ENCODE measurements at places on chromosomes 5 and 9.
A peak's percentile ranks its signal among the peaks of the same experiment; 100 is the strongest.

DNA sequence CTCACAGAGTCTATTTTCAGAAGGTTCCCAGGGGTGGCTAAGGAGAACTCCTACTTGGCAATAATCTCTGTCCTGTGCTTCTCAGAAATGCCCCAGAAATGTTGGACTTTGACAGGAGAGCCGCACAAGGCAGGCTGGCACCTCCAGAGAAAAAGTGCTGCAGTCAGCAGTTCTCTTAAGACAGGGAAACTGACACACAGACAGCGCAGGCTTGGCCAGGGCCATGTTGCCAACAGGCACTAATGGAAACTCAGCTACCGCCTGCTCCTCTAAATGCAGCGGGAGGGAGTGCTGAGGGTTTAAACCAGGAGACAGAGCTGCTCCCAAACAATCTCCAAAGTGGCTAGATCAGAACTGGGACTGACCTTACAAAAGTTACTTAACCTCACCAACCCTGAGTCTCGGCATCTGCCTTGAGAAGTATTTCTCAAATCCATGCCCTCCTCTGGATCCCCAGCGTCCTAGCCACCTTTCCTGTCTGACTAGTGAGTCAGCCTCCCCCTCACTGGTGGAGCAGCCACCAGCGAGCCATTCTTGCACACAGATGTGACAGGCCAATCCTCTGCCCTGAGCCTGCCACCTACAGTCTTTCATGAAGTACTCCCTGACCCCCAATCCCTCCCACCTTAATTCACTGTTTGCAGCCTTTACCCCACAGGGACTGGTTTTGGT is 186.4 kb downstream of the CDK5RAP2 start:
- no peak for DNase-seq

GRCh38 chr5:169430671-169431070 is 129.7 kb upstream of the SLIT3 start:
- no peak for DNase-seq

DNA sequence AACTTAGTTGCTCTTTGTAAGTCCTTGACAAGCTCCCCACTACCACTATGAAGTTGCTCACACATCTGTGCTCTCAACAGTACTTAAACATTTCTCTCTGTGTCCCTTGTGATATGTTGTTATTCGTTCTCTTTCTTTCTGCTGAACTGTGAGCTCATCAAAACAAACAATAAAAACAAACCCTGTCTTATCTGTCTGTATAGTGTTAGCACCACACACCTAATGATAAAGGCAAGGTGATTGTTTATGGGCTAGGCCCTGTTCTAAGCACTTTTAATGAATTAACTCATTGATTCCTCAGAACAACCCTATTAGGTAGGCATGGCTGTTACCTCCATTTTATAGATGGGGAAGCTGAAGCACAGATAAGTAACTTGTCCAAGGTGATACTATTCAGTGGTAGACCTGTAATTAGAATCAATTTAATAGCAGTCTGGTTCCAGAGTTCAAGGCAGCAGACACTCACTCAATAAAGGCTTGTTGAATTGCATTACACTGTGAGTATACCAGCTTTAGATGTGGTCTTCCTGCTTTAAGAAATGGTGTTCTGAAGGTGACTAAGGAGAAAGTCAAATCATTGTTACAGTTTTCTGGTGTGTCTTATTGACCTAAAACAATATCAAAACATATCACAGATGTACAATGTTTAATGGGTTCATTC is 153.6 kb upstream of the ELL2 start:
- DNase-seq: no peak

GRCh38 chr9:136407911-136408310 is 2.5 kb downstream of the ENTR1 start:
- DNase-seq: no peak

DNA sequence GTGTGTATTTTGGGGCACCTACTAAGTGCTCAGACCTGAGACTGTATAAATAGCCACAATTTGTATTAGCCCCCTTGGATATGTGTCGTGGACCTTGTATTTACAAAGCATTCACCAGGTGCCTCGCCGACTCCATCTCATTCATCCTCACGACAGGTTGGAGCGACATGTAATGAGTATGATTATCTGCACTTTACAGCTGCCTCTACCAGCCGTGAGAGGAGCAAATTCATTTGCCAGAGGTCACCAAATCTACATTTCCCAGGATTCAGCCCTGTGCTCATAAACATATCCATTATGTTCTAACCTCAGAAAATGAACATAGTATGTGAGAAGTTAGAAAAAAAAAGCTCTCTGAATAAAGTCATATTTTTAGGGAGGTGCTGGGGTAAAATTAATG is 167.4 kb downstream of the ZDHHC21 start:
- no peak for DNase-seq

- DNase-seq: no peak
Observed at GRCh38 chr5:172622091-172623046, 18.7 kb upstream of the NEURL1B start.

GRCh38 chr9:107322643-107323042 is 39.6 kb downstream of the RAD23B start:
- DNase-seq: no peak

DNA sequence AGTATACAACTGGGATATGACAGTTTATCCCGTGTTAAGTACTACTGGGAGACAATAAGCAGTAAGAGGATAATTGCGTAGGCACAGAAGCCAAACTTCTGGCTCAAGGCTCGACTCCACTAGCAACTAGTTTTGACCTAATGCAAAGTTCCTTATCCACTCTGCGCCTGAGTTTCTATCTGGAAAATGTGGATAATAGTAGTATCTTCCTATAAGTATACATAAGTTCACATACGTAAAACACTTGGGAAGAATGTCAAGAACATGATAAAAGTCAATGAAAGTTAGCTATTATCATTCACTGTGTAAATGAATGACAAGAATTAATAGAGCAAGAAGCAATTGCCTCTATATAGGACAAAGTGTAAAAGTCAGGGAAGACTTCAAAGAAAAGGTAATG is 45.7 kb downstream of the FTMT start:
- no peak for DNase-seq

DNA sequence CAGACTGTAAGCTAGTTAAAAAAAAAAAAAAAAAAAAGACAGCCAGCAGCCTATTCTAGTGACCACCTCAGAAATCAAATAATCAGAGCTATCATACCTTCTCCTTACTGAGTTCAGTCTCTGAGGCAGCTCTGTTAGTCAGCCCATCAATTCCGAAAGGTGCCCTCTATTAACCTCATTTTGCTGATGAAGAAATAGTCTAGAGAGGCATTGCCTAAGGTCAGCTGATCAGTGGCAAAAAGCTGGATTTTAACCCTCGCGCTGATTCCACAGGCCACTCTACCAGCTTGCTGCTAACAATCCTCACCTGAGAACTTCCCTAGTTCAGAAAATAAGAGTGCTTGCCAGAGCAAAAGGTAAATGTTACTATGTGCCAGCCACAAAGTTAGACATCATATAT is 172.0 kb downstream of the DENND1A start:
- no peak for DNase-seq

GRCh38 chr5:169336242-169336641 is 35.3 kb upstream of the SLIT3 start:
- no peak for DNase-seq

- DNase-seq: peak; percentile 84
Observed at GRCh38 chr9:34171753-34172535, 6.9 kb upstream of the UBAP1 start.

DNA sequence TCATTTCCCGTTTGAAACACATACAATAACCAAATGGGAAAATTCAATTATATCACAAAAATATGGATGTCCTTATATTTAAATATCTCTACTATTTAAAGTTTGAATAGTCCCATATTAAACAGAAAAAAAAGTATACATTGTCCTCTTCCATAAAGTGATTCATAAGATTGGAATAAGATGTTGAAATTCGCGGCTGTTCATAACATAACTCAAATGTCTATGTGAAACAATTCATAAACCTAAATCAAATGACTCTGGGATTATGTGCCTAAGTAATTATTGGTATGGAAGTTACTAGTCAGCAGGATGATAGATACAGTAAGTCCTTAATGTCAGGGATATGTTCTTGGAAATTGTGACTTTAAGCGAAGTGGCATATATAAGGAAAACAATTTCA is 3.9 kb upstream of the EFNA5 start:
- DNase-seq: no peak

GRCh38 chr5:102532123-102532522 is 33.3 kb upstream of the SLCO6A1 start:
- DNase-seq: no peak

GRCh38 chr5:41507501-41507900 is 2.9 kb downstream of the PLCXD3 start:
- DNase-seq: no peak

DNA sequence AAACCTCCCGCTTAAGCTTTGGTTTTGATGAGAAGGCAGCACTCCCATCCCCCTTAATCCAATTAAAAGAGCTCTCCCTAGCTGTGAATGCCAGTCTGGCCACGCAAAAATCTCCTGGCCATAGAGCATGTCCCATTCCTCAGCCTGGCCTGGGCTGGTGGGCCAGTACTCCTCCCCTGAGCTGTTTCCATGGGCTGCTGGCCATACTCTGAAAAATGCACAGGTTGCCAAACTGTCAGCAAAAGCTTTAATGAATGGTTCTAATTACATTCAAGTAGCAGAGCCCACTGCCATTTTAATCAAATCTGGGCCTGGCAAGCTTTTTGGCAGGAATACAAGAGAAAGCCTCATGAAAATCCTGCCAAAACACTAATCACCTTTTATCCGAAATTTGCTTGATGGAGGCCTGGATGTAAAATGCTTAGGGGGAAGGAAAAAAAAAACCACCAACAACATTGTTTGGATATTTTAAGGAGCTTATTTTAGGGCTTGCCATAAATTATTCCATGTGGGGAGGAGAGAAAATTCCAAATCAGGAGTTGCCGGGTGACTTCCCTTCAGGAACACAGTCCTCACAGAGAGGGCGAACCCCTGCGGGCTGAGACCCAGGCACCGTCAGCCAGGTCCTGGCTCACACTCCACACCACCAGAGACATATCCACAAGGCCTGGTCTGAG is 243.3 kb downstream of the SEC61B start:
- no peak for DNase-seq

DNA sequence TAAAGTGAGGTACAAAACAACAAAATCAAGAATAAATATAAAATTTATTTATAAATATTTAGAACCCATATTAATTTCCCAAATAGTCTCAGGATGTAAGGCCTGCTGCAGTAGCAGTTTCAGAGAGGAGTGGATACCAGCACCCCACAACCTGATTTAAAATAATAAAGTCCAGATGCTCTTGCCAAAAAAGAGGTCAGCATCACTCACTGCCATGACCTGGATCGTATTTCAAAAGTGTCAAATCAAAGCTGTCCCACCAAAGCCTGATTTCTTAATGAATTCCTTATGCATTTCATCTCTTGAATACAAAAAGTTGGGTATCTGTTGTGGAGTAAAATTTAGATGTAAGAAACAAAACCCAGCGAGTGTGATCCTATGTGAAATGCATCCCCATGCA is 58.0 kb upstream of the ROR2 start:
- DNase-seq: no peak

DNA sequence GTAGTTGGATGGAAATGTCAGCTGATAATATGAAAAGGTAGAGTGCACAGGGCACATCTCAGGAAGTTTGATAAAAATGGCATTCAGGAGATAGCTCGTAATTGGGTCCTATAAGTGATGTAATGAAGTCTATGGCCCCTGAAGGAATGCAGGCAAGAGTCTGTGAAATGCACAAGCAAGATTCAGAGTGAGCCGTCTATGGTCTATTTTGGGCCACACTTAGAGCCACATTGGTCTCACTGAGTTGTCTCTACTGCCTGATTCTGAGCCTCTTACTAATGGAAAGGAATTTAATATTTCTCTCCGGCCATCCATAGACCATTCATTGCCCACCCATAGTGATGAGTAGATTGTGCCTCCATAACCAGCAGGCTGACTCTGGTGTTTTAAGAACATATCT is 111.3 kb upstream of the KCNN2 start:
- no peak for DNase-seq

- no peak for DNase-seq
Observed at GRCh38 chr9:116594547-116594946, 92.6 kb upstream of the TRIM32 start.

GRCh38 chr5:102249381-102249780 is 46.7 kb downstream of the SLCO4C1 start:
- DNase-seq: no peak

- DNase-seq: no peak
Observed at GRCh38 chr9:88998503-88998902, 7.2 kb downstream of the S1PR3 start.

DNA sequence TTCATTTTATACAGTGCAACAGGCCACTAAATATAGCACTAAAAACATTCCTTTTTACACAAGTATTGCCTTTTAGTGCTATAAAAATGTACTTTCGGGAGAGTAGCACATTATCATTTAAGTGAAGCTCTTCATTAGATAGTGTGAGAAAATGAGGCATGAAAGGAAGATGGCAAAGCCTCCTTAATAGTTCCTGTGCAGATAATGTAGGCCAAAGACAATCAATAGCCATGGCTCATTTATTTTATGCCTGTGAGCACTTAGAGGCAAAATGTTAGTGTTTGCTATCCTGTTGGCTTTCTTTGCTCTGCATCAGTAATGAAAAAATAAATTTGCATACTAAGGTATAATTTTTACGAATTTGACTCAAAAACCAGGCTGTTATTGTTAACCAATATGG is 929.5 kb upstream of the C9orf72 start:
- DNase-seq: no peak

GRCh38 chr9:137319739-137320551 is 17.9 kb upstream of the NRARP start:
- no peak for DNase-seq

GRCh38 chr5:161676103-161676502 is 9.4 kb upstream of the GABRA6 start:
- no peak for DNase-seq

DNA sequence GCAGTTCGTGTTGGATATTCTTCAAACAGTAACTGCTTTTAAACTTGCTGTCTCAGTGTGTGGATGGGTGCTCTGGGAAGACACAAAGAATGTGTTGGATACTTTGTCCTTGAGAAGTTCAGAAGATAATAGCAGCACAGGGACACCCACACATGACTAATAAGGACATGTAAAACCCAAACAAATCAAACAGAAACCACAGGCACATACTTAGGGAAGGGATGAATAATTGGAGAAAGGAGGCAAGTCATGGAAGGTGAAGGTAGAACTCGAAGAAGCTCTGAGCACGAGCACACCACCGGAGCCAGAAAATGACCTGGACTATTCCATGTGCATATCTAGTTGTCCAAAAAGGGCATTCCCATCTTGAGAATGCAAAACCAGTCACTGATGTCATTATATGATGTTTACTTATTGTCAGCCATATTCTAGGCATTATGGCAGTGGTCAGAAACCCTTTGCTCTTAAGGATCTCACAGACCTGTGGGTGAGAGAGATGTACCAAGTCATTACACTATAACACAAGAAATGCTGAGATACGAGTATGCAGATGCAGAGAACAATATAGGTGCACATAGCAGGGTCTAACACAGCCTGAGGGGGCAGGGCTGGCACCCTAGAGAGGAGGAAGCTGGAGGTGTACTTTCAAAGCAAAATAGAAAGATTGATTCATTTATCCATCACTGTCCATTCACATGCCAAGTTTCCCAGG is 152.9 kb downstream of the PIK3R1 start:
- no peak for DNase-seq

GRCh38 chr5:81316571-81316970 is 15.2 kb downstream of the ZCCHC9 start:
- DNase-seq: no peak

GRCh38 chr5:173562451-173562850 is 54.0 kb downstream of the BOD1 start:
- DNase-seq: no peak

Data from CD4-positive, CD25-positive, alpha-beta regulatory T cell (primary cell).